ENCODE measurements at places on chromosomes 2 and 18.

DNA sequence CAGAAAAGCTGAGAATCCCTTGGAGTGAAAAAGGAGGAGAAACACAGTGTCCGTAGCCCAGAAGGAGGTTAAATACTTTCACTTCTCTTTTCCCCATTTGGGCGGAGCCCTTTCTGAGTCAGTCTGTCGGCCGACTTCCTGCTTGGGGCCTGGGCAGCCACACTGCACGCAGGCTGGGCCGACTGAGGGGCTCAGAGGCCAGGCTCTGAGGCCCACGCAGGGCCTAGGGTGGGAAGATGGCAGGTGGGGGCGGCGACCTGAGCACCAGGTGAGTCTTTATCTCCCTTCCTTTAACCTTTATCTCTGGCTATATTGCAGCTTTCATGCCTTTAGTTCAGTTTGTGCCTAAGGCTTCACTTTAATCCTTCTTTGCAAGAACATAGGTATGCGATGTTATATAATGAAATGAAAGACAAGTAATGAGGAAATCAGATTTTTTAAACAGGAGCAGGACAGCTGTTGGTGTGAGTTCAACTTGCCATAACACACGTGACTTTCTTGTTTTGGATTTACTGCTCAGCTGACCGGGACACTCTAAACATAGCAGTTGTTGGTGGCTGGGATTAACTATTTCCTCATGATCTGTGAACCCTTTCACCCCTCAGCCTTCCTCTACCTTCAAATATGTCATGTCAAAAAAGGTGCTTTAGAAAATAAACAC is at the start of gene SP100:
SP100 (plus strand) TSS at position 141 of the 661 bp plus-strand sequence; CDS start at position 237, 96 bp downstream.
- DNase-seq = peak; percentile 84

DNA sequence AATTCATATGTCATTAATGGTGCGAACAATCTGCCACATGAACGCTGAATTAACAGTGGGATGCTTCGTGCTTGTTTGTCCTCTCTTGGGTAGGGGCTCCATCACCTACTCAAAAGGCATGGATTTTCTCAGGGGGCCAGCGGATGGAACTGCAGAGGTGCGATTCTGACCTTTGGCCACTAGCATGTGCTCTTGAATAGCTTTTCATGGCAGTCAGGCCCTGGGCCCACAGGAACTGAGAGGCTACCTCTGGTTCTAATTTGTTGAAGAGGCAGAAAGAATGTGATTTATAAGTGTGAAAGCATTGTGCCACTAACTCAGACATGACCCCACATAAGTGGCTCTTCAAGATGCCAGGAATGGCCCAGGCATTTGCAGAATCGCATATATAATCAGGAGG is 283.2 kb downstream of the INSIG2 start:
- DNase-seq = peak; percentile 51

DNA sequence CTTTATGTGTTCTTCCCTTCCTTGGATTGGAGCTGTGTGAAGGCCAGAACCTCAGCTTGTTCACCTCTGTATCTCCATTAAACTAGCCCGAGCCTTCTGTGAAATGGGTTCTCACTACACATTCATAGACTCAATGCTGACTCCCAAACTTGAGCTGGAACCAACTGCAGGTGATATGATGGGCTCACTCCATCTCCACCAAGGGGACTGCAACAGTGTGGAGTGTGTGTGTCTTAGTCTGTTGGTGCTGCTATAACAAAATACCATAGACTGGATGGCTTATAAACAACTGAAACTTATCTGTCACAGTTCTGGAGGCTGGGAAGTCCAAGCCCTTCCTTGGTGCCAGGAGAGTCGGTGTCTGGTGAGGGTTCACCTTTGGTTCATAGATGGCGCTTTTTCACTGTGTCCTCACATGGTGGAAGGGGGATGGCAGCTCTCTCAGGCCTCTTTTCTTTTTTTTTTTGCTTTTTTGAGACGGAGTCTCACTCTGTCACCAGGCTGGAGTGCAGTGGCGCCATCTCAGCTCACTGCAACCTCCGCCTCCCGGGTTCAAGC is 94.2 kb upstream of the MAP4K3 start:
- no peak for DNase-seq

GRCh38 chr2:226652369-226652768 is 147.3 kb downstream of the IRS1 start:
- peak; percentile 98 for DNase-seq

- no peak for DNase-seq
Measured at GRCh38 chr18:53677480-53677879, 547.0 kb downstream of the MBD2 start.

DNA sequence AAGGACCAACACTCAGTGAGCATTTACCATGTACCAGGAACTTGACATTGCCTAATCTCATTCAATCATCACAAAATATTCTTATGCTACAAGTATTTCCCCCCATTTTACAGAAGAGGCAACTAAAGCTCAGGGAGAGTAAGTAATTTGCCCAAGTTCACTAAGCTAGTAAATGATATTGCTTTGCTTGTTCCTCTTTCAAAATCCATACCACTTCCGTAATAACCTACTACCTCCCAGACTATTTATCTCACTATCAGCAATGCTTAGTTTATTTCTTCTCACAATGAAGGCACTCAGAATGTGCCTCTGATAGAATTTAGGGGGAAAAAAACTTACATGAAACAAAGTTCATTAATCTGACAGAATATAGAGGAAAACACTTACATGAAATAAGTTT is 1070.9 kb upstream of the FANCL start:
- no peak for DNase-seq

GRCh38 chr18:63177259-63177658 is 142.3 kb downstream of the BCL2 start:
- DNase-seq = no peak

DNA sequence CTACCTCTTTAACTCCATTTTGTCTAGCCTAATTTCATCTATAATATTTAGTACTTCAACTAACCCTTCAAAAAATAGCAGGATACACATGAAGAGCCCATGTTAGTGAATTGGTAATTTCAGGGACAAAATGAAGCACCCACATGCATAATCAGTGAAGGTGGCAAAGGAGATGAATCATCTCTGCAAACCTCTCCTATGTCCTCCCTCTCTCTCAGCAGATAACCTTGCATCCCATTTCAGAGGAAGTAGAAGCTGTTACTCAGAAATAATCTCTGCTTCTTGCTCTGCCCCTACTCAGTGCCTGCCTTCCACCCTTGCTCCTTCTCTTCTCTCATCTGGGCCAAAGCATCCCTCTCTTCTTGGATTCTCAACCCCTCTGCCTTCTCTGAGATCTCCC is 60.2 kb upstream of the CAVIN2 start:
- DNase-seq = peak; percentile 17

DNA sequence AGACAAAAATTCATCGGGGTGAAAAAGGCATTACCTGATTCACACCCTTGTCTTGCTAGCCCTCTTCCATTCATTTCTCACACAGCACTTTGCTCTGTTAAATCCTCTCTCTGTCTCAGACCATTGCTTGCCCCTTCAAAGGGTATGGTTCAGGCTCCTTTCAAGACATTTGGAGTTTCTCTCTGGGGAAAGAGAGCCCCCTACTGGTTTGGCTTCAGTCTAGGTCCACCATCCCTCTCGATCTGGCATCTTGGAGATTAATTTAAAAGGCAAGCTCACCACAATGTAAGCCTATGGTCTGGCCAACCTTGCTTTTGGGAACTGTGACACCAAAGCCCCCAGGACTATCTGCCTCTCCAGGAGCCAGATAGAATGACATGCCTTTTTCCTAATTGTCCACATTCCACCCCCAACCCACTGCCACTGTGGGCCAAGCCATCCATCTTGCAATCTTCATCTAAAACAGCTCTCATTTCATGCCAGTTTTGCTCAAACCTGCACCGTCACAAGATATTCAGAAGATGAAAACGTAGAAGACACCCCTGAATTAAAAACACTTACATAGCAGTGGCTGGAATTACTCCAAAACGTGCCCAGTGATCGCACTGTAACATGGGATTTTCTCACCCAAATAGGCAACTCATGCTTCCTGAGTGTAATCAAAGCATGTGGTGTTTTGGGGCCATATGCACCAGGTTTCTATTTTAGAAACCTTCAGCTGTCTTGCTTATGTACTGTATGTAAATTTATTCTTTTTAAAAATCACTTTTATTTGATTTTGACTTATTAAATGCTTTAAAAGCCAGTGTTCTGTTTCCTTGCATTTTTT is 93.9 kb downstream of the FARSB start:
- DNase-seq = peak; percentile 51

- no peak for DNase-seq
Measured at GRCh38 chr2:113202305-113203216, 28.8 kb downstream of the PSD4 start.

GRCh38 chr2:19059076-19059475 is 299.3 kb downstream of the OSR1 start:
- no peak for DNase-seq

GRCh38 chr2:219107758-219108157 is 47.0 kb upstream of the IHH start:
- no peak for DNase-seq

GRCh38 chr18:53909668-53910067 is 314.8 kb downstream of the MBD2 start:
- DNase-seq = peak; percentile 35

GRCh38 chr18:58076052-58076451 is 32.0 kb downstream of the NEDD4L start:
- peak; percentile 19 for DNase-seq

Measured in iris pigment epithelial cell (primary cell).